Peyer's patch (tissue), 4 donors: ENCODE measurements at places on chromosomes 5 and 9.

- no peak for DNase-seq
Observed at GRCh38 chr5:174236070-174236469, 190.6 kb downstream of the NSG2 start.

DNA sequence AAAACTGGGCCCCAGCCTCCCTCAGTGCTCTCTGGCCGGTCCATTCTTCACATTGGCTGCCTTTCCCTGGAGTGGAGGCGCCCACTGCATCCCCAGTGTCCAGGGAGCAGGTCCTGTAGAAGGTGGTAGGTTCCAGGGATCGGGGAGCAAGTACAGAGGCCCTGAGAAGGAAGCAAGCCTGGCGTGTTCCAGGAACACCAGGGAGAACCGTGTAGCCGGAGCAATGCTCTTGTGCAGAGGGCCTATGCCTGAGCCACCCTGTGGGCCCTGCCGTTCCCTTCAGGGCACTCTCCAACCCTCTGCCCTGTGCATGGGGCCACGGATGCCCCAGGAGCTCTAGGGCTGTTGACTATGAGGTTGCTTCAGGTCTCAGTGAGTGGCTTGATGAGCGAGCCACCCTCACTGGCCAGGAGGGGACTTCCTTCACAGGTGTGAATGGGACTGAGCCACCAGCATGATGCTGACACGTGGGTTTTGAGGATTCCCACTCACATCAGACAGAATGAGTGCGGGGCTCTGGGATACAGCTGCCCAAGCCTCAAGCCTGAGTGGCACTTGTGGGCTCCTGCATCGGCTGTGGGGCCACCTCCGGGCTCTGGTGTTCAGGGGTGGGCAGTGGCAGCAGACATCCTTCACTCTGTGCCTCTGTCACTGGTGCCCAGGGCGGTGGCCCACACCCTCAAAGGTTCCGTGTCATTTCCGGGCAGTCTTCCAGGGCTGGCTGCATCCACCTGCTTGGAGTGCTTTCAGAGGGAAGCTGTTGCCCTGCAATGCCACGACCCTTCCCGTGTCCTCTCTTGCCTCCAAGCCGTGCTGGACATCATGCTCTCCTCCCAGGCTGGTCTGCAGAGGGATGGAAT is 54.4 kb downstream of the ADAMTS2 start:
- DNase-seq, result no peak

- no peak for DNase-seq
Observed at GRCh38 chr9:134709512-134710270, 68.1 kb downstream of the COL5A1 start.

DNA sequence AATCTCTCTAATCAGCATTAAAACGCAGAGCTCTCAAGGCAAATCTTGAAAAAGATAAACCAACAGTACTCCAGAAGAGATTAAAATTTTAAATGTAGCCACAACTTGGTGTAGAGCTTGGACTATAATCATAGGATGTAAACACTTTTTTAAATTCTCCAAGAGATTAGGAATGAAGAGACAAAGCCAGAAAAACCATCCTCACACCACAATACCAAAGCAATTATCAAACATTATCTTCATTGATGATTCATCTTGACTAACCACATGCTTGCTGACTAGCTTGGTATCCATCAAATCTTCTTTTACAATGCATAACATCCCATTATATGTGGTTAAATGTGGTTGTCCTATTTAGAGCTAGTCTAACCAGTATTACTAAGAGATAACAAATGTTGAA is 815.1 kb downstream of the TLE1 start:
- no peak for DNase-seq

DNA sequence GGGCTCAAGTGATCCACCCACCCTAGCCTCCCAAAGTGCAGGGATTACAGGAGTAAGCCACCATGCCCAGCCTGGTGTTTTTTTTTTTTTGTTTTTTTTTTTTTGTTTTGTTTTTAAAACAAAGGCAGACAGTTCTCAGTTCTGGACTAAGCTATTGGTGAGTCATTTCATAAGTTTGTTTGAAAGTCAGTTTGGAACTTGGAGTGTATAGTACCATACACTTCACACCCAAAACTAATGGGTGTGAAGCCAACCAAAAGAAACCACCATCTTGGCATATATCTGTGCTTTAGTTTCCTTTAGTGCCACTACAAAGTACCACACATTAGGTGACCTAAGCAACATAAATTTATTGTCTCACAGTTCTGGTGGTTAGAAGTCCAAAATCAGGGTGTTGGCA is 13.4 kb downstream of the MAST4 start:
- no peak for DNase-seq

DNA sequence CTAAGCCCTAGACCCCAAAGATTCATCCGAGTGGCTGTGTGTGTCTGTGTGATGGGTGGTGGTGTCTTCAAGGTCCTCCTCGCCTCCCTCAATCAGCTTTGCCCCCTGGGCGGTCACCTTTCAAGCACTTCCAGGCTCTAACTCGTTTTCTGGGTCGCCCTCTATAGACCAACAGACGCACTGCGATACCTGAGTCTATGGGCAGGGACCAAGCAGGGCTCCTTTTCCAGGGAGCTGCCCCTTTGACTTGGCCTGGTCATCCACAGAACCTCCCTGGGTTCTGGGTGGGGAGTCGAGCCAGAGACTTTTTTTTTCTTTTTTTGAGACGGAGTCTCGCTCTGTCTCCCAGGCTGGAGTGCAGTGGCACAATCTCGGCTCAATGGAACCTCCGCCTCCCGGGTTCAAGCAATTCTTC is 1.1 kb downstream of the SLC27A4 start:
- DNase-seq, result peak; percentile 69

DNA sequence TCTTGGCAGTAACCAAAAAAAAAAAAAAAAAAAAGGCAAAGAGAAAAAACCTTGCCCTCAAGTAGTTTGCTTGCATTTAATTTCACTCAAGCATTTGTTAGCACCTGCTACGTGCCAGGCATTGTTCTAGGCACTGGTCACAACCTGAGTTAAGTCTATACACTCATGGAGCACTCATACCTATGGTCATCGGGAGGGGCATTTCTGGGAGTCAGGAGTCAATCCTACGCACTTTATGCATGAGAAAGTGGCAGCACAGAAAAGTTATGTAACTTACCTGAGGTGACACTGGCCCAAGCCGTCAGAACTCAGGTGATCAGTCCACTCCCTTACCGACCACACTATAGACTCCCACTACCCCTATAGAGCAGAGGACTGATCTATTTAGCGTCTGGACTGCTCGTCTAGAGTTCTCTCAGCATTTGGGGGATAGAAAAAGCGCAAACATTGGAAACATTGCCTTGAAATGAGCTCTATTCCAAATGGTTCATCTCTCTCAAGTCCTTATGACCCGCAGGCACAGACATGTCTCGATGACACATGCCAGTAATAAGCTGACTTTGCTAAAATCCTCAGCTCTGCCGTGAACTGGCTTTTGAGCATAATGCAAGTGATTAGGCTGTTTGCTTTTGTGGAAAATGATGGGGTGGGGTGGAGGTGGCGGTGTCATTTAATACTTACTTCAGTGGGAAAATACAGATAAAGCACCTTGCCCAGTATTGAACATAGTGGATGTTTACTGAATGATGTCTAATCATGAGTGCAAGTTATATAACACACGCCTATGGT is 160.2 kb downstream of the ARHGEF28 start:
- no peak for DNase-seq

DNA sequence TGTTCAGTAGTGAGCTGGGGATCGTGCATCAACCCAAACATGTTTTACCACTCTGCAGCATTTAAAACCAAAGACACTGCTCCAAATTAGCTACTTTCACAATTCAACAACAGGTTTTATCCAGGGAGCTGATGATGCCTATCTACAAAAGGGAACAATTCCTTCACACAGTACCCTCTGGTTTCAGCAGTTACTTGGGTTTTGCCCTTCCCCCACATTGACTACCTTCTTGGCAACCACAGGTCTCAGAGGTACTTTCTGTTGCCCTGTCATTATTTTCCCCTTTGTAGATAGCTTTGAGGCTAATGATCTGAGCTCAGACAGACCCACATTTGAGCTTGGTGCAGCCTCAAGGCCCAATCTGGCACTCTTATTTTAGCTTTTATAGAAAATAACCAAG is 96.1 kb downstream of the WDR41 start:
- no peak for DNase-seq

DNA sequence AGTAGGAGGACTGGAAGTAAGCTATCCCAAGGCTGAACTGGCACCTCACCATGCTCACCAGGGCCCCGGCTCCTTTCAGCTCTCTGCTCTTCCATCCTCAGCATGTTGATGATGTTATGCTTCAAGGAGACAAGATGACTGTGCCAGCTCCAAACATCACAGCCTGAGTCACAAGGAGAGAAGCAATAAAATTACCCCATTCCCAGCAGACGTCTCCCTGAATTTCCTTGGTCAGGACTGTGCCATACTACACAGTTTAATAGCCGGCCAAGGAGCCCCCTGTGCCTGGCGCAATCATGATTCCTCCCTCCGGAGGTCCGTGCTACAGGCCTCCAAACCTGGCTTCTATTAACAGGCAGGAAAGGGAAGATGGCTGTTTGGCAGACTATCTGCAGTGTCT is 51.2 kb upstream of the ROR2 start:
- DNase-seq, result no peak

DNA sequence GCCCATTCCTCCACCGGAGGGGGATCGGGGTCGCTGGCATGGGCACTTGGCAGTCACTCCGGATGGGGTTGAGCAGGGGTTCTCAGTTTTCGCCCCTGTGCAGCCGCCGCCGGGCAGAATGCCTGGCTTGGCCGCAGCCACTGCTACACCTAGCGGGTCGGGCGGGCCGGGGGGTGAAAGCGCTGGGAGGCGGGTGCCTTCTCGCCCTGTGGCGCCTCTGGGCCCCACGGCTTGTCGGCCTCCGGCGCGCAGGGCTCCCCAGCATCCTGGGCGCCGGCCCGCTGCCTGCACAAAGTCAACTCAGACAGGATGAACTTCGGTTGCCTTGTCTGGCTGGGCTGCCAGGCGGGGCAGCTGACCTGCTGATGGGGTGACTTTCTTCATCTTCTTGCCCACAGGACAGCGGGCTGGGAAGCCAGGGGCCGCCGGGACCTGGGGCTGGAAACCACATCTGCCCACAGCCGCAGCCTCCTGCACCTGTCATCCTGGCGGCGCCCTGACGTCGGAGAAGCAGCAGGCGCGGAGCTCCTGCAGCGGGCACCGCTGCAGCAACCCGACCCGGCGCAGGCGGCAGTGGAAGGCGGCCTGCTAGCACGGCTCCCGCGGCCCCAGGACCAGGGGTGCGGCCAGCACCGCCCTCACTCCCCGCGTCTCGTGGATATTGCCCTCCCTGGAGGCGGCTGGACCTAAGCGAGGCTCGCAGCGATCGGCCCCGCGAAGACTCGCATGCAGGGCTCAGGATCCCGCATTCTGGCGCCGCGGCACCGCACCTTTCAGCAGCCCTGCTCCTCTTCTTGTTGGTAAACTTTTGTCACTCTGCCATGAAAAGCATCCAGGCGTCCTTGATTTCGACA is 1.3 kb upstream of the ANKRD18A start:
- peak; percentile 66 for DNase-seq

GRCh38 chr9:34450644-34451043 is 7.7 kb downstream of the FAM219A start:
- no peak for DNase-seq

DNA sequence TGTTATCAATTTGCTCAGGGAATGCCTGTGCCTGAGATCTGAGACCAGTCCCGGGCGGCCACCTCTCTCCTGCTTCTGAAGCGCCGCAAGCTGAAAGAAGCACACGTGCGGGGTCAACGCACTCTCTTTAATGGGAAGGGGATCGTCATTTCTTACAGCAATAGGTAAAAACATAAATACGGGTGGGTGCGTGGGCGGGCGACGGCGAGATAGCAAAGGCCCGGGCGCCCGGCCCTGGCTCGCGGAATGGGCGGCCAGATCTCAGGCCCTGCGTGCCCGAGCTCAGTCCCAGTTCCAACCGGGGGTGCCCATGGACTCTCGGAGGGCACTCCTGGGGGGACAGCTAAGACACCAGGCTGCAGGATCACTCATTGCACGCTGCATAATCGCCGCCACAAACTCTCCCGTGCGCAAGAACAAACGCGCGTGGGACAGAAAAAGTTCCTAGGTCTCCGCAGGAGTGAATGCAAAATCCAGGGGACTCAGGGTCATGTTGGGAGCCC is 3.0 kb downstream of the NKX2-5 start:
- DNase-seq, result no peak

- DNase-seq, result no peak
Observed at GRCh38 chr9:76153902-76154629, 240.2 kb downstream of the RFK start.

- peak; percentile 34 for DNase-seq
Observed at GRCh38 chr5:178434016-178434761, 156.0 kb downstream of the COL23A1 start.

DNA sequence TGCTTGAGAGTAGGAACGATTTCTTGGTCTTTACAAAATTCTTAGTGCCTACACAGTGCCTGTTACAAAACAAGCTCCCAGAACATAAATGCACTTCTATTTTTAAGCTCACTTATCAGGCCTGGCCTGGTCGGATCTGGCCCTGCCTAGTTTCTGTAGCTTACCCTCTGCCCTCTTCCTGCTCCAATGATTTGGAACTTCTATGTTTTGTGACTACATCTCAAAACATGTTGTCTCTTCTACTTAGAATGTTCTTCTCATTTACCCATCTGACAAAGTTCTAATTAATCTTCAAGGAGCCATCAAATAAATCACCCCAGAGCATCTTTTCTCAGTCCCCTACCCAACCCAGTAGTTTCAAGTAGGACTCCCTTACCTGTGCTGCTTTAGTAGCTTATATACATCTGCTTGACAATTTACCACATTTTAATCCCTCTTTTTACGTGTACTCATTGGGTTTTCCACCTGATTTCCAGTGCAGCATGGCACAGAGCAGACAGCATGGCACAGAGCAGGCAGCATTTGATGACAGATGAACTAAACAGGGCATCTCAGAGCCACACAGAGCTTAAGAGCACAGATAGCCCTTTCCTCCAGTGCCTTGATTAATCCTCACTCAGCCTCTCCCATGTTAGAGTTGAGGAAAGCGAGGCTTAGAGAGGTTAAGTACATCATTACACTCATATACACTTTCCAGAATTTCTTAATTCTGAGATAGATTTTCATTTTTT is 171.9 kb downstream of the MAPKAP1 start:
- DNase-seq, result no peak

DNA sequence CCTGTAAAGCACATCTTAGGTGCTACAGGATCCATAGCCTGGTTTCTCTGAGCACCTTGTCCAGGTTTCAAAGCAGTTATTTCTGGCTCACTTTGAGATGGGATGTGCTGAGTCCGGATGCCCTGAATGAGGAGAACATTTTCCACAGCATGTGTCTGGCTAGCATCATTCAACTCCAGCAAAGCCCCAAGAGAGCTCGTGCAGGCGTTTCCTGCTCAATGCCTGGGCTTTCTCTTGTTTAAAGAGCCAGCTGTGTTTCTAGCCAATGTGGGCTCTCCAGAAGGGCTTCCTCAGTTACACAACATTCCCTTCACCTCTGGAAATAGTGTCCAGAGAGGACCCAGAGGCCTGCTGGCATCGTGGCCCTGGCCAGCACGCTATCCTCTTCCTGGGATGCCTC is 411.7 kb downstream of the DMAC1 start:
- DNase-seq, result no peak

- no peak for DNase-seq
Observed at GRCh38 chr9:129232839-129233591, 55.0 kb upstream of the IER5L start.
